A549 treated with Hydrocortisone at 1 μM for 4 hours (cell line): ENCODE measurements at places on chromosomes 13 and 19. TPM values are rescaled to one million over a fixed set of nuclear protein-coding genes. Genes with fewer than 3 reads are reported as not detected.

Gene CCL25
- not detected in 5 replicates for total RNA-seq

Gene CNN2
- total RNA-seq = 70.3 to 98.3 TPM (median 87.8 TPM) in 5 replicates

Gene KIR2DL3
- not detected in 5 replicates for total RNA-seq

Gene PTH2
- not detected in 5 replicates for total RNA-seq

Gene RAP2A
- 4.4 to 6.6 TPM (median 6.1 TPM) in 5 replicates for total RNA-seq

Gene ZNF568
- 0.84 to 1.5 TPM (median 1.2 TPM) in 5 replicates for total RNA-seq

Gene CEACAM20
- total RNA-seq = 0.08 to 0.10 TPM in 2 of 5 replicates, not detected in the others

Gene CARS2
- 48.0 to 64.6 TPM (median 52.7 TPM) in 5 replicates for total RNA-seq

Gene NLRP4
- not detected in 5 replicates for total RNA-seq

Gene NPAS1
- 4.8 to 9.1 TPM (median 6.5 TPM) in 5 replicates for total RNA-seq

Gene PNMA8B
- total RNA-seq = not detected in 5 replicates

Gene F10
- total RNA-seq = 0.31 TPM in 1 of 5 replicates, not detected in the others

Gene PRDX2
- total RNA-seq = 0.48 to 0.90 TPM (median 0.64 TPM) in 5 replicates

Gene PSG1
- total RNA-seq = 0.10 to 0.44 TPM (median 0.20 TPM) in 5 replicates
